ENCODE measurements at places on chromosomes 11 and 22.

DNA sequence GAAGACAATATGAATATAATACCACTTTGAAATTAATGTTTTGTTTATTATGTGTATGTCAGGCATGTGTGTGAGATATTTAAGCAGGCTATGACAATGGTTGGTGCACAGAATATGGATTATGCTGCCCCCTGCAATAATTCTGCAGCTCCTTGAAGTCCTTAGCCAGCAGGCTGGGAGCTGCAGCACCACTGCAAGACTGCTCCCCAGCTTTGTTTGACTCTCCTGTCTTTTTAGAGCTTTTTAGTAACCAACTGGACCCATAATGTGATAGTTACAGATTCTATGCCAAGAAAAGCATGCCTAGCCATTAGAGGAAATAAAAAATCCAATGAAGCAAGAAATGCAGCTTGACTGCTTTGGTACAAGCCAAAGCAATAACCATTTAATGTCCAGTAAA is 535.1 kb downstream of the TMEM135 start:
- DNase-seq = no peak

- no peak for DNase-seq
Observed at GRCh38 chr11:72191961-72192381, at the start of gene FOLR1. FOLR1 (plus strand) TSS chr11:72192140; CDS start chr11:72192174, 34 bp downstream.

GRCh38 chr11:129215506-129216245 is 23.6 kb upstream of the ARHGAP32 start:
- peak; percentile 75 for DNase-seq

DNA sequence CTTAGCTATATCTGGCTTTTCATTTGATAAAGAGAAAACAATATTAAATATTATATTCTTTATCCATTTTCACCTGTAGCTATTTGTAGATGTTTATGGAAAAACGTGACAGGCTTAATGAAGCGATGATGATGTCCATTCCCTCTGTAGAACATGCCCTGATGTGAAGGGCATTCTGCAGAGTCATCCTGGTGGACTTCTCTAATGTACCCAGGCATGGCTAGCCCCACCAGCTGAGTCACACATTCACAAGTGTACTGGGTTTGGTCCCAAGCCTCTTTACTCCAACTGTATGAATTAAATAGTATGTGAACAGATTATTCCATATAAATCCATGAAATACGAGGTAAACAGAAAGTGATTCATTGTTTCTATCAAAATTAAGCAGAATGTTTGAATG is 139.3 kb downstream of the CADM1 start:
- DNase-seq = no peak

DNA sequence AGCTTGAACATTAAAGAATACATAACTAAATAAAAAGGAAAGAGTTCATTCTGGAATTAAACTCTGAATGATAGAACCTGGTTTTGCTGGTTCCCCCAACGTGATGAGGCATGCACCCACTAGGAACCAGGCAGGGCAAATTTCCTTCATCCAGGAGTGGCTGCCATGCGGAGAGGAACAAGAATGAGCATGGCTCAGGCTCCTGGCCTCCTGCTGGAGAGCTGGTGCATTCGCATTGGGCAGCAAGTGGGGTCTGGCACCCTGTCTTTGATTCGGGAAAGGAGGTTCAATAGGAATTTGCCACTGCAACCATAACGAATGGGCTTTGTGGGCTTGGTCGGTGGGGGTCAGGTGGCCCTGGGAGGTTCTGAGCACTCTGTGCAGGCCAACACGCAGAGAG is 169.8 kb upstream of the TENM4 start:
- DNase-seq = no peak

Measured in iPS DF 19.7 (cell line).